ENCODE measurements at places on chromosomes 5 and 9.

DNA sequence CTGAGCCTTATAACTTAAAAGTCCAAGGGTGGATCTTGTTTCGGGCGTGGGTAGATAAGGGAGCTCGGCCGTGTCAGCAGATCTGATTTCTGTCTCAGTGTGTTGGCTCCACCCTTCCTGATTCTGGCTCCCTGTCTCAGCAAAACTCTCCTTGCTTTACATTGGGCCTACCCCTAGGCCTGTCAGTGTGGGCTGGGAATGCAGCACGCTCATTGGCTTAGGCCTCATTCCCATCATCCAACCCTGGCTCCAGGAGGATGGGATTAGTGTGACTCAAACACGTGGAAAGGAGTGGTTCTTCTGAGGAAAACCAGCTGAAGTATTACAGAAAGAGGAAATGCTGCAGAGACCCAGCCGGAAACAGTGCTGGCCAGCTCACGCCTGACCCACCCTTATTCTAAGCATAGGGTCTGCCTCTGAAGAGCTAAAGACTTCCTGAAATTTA lies 59.9 kb downstream of the ZFAND5 start:
- peak; percentile 83 for DNase-seq

DNA sequence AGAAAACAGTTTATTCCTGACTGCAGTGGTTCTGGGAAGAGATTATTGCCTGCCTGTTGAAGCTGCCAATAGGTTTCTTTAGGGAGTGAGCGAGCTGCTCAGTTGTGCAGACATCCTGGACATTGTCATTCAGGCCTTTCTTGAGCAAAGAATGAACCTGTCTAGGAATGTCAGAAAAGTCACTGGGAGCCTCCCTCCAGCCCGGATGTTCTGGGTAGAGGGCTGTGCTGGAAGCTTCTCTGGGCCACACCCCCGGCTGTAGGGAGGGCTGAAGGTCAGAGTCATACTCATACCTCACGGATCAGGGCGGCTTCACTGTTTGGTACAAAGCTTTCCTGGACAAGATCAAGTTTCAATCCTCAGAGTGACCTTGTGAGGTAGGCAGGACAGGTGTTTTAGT lies 33.4 kb upstream of the TBC1D2 start:
- no peak for DNase-seq

GRCh38 chr5:154627698-154628678 lies 127.2 kb upstream of the LARP1 start:
- no peak for DNase-seq

DNA sequence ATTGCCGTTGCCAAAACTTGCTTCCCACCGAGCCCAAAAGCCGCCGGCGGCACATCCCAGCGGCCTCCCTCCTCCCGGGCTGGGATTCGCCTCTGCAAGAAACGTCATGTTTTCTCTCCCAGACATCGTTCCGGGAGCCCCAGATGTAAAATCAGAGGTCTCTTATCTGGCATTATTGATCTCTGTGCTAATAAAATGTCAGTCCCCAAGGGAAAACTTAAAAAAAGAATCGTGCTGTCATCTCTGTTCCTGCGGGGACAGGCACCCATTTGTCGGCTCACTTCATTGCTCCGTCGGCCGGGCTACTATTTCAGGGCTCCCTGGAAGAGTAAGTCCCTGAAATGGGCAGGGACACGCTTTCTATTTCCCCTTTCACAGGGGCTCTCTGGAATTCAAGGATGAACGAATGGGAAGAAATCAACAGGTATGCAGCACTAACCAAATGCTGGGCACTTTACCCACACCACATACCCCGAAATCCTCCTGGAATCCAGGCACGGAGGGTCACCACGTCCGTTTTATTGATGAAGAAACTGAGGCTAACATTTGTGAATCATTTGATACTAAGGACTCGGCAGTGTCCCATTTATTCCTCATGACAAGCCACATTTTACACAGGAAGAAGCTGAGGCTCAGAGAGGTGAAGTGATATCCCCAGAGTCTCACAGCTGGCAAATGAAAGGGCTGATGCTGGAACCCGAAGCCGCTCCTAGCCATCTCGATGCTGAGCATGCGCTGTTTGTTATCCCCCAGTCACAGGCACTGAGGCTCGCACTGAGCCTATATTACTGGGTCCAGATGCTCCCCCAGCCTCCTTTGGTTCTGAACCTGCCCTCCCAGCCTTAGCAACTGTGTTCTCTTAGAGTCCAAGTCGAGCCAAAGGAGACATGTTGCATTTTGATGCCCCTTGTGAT lies 35.7 kb upstream of the MSX2 start:
- no peak for DNase-seq

- DNase-seq, result no peak
Observed at GRCh38 chr9:109013679-109014607, 644 bp upstream of the CTNNAL1 start.

DNA sequence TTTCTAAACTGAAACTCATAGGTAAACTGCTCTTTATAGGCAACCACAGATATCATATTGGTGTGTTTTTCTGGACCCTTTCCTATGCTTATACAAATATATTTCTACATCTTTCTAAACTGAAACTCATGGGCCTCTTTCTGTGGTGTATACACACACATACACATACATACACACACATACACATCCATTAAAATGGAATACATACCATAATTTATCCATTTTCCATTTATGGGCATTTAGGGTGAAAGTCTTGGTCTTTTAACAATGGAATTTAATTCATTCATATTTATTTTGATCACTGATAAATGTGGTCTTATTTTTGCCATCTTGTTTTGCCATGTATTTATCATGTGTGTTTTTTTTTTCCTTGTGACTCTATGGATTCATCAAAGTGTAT lies 44.1 kb downstream of the SLC22A5 start:
- no peak for DNase-seq

GRCh38 chr5:66074901-66075300 lies 69.2 kb upstream of the SREK1 start:
- no peak for DNase-seq

DNA sequence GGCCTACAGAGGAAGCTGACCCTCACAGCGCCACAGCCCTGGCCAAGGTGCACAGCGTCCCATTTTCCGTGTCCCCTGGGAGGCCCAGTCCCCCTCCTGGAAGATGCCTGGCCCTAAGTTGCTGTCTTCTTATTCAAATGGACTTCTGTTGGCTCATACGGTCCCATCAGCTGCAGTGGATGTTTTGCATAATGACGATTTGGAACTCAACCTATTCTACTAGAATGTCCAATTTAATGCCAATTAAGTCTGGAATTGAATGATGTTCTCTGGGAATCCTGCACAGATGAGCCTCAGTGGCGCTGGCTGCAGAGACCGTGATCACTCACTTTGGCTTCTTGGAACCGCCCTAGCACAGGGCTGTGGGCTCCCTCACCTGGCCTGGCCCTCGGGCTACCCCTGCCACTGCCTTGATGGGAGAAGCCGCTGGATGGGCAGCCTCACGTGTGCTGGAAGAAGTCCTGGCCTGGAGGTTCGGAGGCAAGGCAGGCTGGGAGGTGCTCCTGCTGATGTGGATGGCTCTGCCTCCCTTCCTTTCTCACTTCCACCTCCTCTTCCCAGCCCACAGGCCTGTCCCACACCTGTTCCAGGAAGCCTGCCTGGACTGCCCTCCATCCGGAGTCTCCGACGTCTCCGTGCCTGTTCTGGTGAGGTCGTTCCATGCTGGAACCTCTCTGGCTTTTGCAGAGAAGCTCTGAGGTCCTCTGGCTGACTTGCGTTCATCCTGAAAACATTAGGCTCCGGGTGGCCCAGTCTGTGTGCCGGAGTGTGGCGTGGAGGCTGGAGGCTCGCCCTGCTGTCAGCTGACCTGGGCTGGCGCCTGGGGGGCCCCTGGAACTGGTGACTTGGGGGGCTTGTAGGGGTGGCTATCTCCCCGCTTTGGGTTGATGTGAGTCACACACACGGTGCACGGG lies 147.1 kb downstream of the RXRA start:
- no peak for DNase-seq

DNA sequence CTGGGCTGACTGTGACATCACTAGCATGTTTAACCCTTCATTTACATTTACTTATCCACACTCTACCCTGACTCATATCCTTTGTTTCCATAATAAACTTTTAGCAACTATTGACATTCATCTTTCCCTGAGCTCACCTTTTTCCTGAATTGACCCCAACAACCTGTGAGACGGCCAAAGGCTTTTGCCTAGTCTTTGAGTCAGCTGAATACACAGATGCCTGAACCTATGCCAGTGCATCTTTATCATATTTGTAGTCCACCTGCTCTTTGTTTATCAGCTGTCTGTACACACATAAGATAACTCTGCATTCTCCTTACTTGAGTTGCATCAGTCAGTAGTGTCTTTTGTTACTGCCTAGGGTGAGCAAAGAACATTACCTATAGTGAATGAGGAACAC lies 128.5 kb upstream of the HMHB1 start:
- no peak for DNase-seq

DNA sequence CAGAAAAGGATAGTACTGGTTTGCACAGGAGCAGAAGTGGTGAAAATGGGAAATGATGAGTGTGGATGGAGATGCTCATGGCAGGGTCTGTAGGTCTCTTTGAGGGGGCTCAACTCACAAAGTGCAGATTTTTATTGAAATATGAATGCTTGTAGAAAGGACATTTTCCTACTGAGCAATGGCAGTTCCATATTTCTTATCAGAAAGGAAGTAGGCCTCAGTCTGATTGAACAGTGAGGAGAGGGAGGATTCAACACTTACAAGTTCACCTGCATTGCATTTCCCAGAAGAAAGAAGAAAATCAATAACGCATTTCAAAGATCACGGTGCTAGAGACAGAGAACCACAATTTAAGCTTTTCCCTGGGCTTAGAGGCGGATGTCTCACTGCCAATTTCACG lies 49.2 kb downstream of the ANXA2R start:
- DNase-seq, result no peak

GRCh38 chr5:42887575-42887974 lies 75.9 kb upstream of the SELENOP start:
- DNase-seq, result no peak

DNA sequence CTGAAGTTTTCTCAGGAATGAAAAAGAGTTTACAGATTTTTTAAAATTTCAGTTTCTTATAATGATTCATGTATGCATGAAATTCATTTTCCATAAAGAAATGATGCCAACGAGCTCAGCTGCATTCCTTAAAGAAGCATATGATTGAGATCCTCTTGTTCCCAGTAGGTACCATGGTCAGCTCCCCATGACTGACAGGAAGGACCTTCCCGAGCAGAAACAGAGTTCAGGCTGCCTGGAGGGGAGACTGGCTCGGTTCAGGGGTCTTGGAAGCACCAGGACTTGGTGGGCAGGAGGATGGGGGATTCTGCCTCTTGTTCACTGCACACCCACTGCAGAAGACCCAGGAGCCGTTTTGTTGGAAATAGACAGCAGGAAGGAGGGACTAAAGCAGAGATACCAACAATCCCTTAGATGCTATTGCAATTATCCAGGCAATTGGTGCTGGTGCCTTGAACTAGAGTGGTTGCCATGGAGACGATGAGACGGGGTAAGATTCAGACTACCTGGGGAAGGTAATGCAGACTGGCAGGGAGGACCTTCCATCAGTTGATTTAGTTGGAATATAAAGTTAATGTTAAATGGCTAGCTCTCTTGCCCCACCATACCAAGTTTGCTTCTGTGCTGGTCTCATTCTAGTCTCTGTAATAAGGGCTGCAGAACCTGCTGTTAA lies 447.8 kb downstream of the MTRR start:
- DNase-seq, result no peak

- peak; percentile 64 for DNase-seq
Observed at GRCh38 chr9:127835991-127836516, 18.4 kb downstream of the ENG start.

- no peak for DNase-seq
Observed at GRCh38 chr5:107099506-107099905, 571.2 kb downstream of the EFNA5 start.

- no peak for DNase-seq
Observed at GRCh38 chr5:169265888-169266287, 35.1 kb downstream of the SLIT3 start.

DNA sequence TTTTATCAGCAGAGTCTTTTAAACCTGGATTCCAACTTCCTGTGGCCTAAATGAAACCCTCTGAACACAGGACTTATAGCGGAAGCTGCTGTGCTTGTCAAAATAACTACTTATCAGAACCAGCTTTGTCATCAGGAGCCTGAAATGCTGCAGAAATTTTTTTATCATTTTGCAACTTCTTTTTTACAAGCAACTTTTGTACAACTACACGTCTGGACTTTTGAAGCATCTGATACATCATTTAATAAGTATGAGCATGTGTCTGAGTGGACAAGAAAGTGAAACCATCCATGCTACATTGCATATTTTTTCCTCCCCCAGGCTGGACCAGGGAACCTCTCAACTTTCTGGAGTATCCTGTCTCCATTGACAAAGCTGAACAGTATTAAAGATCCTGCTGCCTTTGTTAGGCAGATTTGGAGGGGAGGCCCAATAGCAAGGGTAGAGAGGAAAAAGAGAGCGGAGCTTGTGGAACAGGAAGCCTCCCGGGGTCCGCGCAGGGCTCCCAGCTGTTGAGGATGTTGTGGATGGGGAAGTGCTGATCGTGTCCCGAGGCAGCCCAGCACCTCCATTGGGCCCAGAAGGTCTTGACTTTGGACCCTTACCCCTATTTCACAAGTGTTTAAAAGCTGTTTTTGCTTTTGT lies 196.6 kb downstream of the MSX2 start:
- no peak for DNase-seq

GRCh38 chr9:81490605-81491331 lies 198.6 kb downstream of the TLE1 start:
- no peak for DNase-seq
